ENCODE measurements at places on chromosomes 11 and 22. TPM values are rescaled to one million over a fixed set of nuclear protein-coding genes. Genes with fewer than 3 reads are reported as not detected.

PKP3 gene
- 143 TPM for total RNA-seq

CADM1 gene
- 534 TPM for total RNA-seq

C22orf31 gene
- not detected for total RNA-seq

DCPS gene
- total RNA-seq: 40.2 TPM

CDCA5 gene
- total RNA-seq: 67.0 TPM

DCHS1 gene
- total RNA-seq: 2.0 TPM

DNA sequence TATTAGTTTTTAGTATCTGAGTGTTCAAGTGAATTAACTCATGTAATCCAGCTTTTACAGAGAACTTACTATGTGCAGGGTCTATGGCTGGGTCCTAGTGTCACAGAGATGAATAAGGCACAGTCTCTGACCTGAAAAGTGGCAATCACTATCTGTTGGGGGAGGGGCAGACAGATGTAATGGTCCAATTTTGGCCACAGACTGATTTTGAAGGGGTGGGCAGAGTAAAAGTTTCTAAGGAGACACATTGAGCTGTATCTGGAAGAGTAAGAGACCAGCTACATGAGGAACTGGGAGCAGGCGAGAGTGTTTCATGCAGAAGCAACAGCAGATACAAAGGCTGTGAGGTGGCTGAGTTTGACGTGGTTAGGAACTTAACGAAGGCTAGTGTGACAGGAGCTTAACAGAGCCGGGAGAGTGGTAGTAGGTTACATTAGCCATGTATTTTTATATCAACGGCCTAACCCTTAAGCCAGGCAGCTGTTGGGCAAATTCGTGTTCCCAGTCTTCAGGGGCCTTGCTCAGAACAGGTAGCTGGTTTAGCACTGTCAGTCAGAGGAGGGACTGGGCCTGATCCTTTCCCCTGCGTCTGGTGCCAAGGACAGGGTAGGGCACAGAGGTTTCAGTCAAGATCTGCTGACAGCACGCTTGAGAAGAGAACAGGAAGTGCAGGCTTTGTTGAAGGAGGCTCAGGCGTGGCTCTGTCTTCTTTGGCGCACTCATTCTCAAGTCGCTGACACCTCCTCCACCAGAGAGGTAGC lies 1.4 kb upstream of the STIM1 start:
- no peaks in the 10 kb centered on the region for H3K36me3 ChIP-seq
- H3K4me3 ChIP-seq: no peak overlapping the region
- H3K27ac ChIP-seq: peak overlapping the region; percentile 69

GRCh38 chr22:26586556-26587325 lies 3.2 kb downstream of the TPST2 start:
- H3K27me3 ChIP-seq: no peaks in the 10 kb centered on the region
- no peak overlapping the region for H3K4me3 ChIP-seq
- H3K4me1 ChIP-seq: no peaks in the 10 kb centered on the region

GRCh38 chr11:11976481-11977127 lies 31.8 kb downstream of the DKK3 start:
- DNase-seq: no peak
- H3K36me3 ChIP-seq: 0 out of 2 replicates have a peak, but pooled peaks cover 2% of the 10 kb centered on the region
- peak overlapping the region; percentile 18 for H3K27ac ChIP-seq
- H3K4me1 ChIP-seq: peaks cover 28% of the 10 kb centered on the region
- no peaks in the 10 kb centered on the region for H3K27me3 ChIP-seq
- H3K4me3 ChIP-seq: no peak overlapping the region

MMP27 gene
- total RNA-seq: not detected

DNA sequence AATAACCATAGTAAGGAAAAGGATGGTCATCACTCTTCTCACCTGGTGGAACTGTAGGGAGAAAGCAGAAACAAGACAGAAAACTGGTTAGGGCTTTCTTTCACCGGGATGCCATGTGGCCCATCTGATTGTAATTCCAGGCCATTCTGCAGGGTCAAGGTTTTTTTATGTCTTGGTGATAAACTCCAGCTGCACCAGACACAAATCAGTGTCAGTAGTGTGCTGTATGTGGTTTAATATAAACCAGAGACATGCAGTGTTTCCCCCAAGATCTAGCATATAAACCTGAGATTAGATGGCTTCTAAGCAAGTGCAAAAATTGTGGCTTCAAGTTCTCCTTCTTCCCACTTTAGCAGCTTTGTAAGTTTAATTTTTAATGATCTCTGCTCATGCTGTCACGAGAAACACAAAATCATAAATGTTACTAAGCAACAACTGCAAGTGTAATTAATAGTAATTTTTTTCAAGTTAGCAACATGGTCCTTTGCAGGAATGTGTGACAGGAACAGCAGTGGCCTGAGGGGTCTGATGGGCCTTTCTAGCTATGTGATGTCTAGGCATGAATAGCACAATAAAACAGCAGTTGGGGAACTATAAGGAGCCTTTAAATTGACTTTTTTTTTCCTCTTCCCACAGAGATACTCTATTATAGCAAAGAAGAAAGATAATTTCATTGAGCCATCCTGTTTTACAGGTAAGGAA lies 41.6 kb downstream of the BDNF start:
- DNase-seq: no peak
- H3K4me1 ChIP-seq: no peaks in the 10 kb centered on the region
- H3K4me3 ChIP-seq: no peak overlapping the region
- no peaks in the 10 kb centered on the region for H3K27me3 ChIP-seq
- no peaks in the 10 kb centered on the region for H3K36me3 ChIP-seq
- no peak overlapping the region for H3K27ac ChIP-seq

DNA sequence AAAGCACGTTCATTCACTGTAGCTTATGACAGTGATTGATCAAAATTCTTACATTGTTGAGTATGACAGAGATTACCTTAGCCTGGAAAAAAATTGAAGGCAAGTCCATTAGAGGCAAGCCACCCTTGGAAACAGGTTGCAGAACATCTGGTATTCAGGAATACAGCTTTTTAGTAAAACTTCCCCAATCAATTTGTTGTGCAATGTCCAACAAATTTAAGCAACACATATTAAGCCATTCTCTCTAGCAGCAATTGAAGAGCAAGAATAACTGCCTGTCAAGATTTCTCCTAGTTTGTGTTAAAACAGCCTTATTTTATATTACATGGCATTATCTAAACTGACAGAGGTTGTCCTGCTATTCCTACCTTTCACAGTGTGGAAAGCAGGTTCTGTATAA lies 37.0 kb downstream of the BCL2L13 start:
- H3K4me1 ChIP-seq: peaks cover 8% of the 10 kb centered on the region
- no peak overlapping the region for H3K27ac ChIP-seq
- DNase-seq: no peak
- H3K27me3 ChIP-seq: no peaks in the 10 kb centered on the region

ANO9 gene
- 92.6 TPM for total RNA-seq

DNA sequence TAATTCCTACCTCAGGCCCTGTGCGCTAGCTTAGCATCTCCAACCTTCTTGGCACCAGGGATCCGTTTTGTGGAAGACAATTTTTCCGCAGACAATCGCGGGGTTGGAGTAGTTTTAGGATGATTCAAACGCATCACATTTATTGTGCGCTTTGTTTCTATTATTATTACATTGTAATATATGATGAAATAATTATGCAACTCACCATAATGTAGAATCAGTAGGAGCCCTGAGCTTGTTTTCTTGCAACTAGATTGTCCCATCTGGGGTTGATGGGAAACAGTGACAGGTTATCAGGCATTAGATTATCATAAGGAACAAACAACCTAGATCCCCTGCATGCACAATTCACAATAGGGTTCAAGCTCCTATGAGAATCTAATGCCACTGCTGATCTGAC lies 52.3 kb downstream of the AMOTL1 start:
- H3K36me3 ChIP-seq: peaks cover 5% of the 10 kb centered on the region
- H3K27ac ChIP-seq: no peak overlapping the region
- H3K4me3 ChIP-seq: no peak overlapping the region
- peaks cover 5% of the 10 kb centered on the region for H3K4me1 ChIP-seq
- no peaks in the 10 kb centered on the region for H3K27me3 ChIP-seq

- no peaks in the 10 kb centered on the region for H3K4me1 ChIP-seq
- no peak for DNase-seq
- no peaks in the 10 kb centered on the region for H3K36me3 ChIP-seq
- no peak overlapping the region for H3K27ac ChIP-seq
- no peaks in the 10 kb centered on the region for H3K27me3 ChIP-seq
Measured at GRCh38 chr11:17383461-17383860, 5.0 kb downstream of the KCNJ11 start.

PTPN5 gene
- total RNA-seq: not detected

HBG1 gene
- not detected for total RNA-seq

DRICH1 gene
- total RNA-seq: 4.7 TPM

OR52N4 gene
- not detected for total RNA-seq

- H3K4me3 ChIP-seq: no peak overlapping the region
- no peaks in the 10 kb centered on the region for H3K27me3 ChIP-seq
- 0 out of 2 replicates have a peak, but pooled peaks cover 6% of the 10 kb centered on the region for H3K4me1 ChIP-seq
- DNase-seq: no peak
- H3K27ac ChIP-seq: no peak overlapping the region
- no peaks in the 10 kb centered on the region for H3K36me3 ChIP-seq
Measured at GRCh38 chr11:106238704-106239360, 161.4 kb downstream of the AASDHPPT start.

GRCh38 chr11:124725719-124726105 lies 14.0 kb upstream of the NRGN start:
- no peaks in the 10 kb centered on the region for H3K27me3 ChIP-seq
- H3K27ac ChIP-seq: no peak overlapping the region
- DNase-seq: no peak
- no peak overlapping the region for H3K4me3 ChIP-seq
- peaks cover 15% of the 10 kb centered on the region for H3K4me1 ChIP-seq

SIK3 gene
- 65.7 TPM for total RNA-seq

SCUBE1 gene
- not detected for total RNA-seq

DNA sequence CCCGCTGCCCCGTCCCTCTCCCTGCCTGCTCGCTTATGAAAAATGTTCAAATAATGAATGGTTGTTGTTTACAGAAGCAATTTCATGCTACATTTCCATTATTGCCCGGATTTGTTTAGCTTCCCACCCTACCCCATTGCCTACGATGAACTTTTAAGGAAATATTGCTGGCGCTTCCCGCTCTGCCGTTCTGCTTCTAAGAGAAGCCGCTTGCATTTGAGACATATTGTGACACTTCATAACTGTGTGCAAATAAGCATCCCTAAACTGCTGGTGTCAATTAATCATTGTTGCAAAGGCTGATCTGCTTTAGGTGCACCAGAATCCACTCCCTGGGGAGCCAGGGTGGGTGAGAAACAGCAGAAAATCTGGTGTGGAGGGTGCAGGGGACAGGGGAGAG lies 52.3 kb upstream of the LMO1 start:
- no peak for DNase-seq
- H3K27ac ChIP-seq: no peak overlapping the region
- H3K27me3 ChIP-seq: no peaks in the 10 kb centered on the region
- no peaks in the 10 kb centered on the region for H3K4me1 ChIP-seq

ANO5 gene
- total RNA-seq: not detected
